ENCODE measurements at places on chromosomes 3 and 15.
A peak's percentile ranks its signal among the peaks of the same experiment; 100 is the strongest.

DNA sequence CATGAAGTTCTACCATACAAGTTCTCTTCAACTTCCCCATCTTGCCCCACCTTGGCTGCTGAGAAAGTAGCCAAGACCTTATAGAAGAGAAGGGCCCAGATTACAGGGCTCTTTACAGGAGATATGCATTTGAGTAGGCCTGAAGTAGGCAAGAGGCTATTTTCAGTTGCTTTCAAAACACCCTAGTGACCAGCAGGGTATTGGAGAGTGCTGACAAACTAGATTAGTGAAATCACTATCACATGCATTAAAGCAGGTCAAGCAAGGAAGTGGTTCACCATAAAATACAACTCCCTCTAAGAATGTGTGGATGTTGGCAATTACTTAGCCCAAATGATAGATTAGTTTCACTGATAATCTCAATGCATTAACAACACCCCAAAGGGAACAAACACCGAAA lies 2.7 kb upstream of the LZTFL1 start:
- DNase-seq = no peak

DNA sequence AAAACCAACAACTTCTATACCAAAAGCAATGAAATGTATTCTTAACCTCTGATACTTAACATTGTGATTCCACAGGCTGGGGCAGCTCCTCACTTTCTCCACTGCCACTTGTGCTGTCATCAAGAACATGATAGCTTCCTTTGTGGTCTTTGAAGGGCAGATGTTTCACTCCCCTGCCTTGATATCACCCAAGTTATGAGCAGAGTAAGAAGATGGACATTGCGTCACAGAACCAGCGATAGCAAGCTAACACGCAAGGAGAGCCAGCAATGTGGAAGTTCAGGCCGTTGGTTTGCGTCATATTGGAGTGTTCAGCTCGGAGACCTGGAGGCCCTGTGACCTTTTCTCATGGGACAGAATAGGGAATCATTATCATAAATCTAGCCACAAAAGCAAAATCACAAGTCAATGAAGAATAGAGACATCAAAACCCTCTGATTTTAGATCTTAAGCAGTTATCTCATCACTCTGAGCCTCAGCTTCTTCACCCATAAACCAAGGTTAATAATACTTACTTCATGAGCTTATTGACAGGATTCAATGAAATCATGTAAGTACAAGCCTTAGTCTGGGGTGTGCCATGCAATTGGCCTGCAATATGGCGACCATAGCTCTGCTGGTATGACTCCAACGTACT lies 183.8 kb upstream of the THBS1 start:
- no peak for DNase-seq

DNA sequence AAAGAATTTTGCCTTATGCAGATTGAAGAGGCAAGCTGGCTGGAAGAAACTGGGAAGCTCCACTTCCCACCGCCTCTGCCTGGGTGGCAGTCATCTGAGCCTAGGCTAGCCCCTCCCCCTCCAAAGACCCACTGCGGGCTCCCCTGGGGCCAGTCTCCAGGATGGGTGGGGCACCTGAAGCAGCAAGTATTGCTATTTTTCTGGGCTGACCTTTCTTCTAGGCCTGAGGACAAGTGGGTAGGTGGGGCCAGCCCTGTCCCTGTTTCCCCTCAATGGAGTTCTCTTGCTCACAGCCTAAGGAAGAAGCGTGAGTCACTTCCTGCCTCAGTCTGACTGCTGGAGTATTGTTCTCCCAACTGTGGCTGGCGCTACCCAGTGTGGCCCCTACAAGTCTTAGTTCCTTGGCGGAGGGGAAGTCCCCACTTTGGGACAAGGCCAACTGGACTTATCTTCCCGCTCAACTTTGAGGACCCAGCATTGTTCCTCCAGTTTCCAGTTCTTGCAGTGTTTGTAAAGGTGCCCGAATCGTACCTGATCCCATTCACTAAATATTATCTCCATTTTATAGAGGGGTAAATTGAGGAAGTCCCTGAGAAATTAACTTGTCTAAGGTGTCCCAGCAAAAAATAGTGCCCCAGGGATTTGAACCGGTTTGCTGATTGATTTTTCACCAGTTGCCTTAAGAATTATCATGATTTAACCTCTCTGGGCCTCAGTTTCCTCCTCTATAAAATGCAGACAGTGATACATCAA lies 1.4 kb downstream of the FURIN start:
- DNase-seq = peak; percentile 70

- DNase-seq = no peak
Observed at GRCh38 chr15:56832125-56832524, 86.3 kb upstream of the TCF12 start.

DNA sequence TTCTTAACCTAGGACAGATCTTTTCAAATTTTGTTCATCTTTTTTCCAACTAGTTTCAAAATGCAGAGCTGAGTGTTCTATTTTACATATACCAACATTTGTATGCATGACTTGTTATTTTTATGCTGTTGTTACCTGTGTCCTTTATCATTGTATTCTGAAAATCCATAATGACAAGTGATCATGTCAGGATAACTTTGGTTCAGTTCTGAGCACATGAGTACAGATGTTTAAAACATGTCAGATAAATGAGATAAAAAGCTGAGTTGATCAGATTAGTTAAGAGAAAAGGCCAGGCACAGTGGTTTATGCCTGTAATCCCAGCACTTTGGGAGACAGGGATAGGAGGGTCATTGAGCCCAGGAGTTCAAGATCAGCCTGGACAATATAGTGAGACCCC lies 204.9 kb downstream of the SSR3 start:
- DNase-seq = no peak

- no peak for DNase-seq
Observed at GRCh38 chr3:105232553-105232952, 134.2 kb upstream of the ALCAM start.

DNA sequence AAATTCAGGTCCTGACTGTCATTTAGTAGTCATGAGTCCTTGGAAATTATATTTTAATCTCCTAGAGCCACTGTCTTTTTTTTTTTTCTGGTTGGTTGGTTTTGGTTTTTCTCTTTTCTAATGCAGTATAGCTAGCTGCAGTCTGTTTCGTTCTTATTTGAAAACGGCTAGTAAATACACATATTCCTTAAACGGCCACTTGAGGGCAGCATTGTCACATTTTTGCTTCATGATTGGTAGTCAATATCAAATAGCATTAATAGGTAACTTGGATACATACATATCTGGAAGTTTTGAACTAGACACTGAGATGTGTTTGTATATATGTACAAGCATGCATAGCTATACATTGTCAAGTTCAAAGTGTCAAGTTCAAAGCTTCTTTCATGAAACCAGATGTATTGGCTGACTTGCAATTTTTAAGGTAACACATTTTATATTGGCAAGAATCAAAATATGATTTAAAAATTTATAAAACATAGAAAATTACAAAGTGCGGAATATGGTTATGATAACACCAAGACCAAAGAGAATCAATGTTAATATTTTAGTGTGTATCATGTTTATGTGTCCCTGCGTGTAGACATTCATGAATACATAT lies 22.5 kb downstream of the GABRA5 start:
- peak; percentile 49 for DNase-seq

All from CD4-positive, alpha-beta T cell treated with Interleukin-6 for 4 hours (primary cell).